ENCODE measurements at places on chromosomes 6 and 20.

- DNase-seq, result no peak
These were observed 280.9 kb downstream of the ZFAND3 start for GRCh38 chr6:38100380-38100779.

GRCh38 chr6:108531332-108531731 is 29.4 kb upstream of the FOXO3 start:
- no peak for DNase-seq

GRCh38 chr6:119116712-119117281 is 38.3 kb upstream of the FAM184A start:
- DNase-seq, result no peak

DNA sequence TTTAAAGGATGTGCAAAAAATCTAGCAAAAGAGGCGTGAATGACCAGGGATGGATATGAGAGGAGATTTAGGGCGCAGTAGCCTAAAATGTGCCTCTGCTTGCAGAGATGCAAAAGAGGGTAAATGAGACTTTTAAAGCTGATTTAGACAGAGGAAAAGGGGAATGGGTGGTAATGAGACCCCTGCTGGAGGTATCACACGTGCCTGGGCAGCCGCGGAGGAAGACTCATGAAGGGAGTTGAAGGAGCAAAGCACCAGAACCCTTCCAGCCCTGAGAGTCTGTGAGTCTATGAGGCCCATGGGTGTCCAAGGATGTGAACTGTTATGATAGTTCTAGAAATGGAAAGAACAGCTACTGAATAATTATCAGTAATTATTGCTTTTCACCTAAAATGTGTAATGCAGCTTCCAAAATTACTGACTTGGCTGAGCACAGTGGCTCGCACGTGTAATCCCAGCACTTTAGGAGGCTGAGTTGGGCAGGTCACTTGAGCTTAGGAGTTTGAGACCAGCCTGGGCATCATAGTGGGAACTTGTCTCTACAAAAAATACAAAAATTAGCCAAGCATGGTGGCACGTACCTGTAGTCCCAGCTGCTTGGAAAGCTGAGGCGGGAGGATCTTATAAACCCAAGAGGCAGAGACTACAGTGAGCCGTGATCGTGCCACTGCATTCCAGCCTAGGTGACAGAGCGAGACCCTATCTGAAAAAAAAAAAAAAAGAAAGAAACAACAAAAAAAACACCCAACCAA is 38.2 kb upstream of the TIAM2 start:
- DNase-seq, result no peak

- no peak for DNase-seq
These were observed 344.8 kb downstream of the THBS2 start for GRCh38 chr6:168908887-168909286.

GRCh38 chr20:50540620-50541605 is 30.7 kb downstream of the PTPN1 start:
- no peak for DNase-seq

- no peak for DNase-seq
These were observed 87.8 kb downstream of the LYRM4 start for GRCh38 chr6:5172897-5173474.

- DNase-seq, result no peak
These were observed 114.0 kb downstream of the VEGFA start for GRCh38 chr6:43883847-43884651.

GRCh38 chr20:47991875-47992488 is 206.7 kb upstream of the SULF2 start:
- DNase-seq, result no peak

GRCh38 chr20:19056909-19057308 is 155.5 kb upstream of the SLC24A3 start:
- no peak for DNase-seq

GRCh38 chr6:15274692-15275387 is 29.0 kb downstream of the JARID2 start:
- no peak for DNase-seq

DNA sequence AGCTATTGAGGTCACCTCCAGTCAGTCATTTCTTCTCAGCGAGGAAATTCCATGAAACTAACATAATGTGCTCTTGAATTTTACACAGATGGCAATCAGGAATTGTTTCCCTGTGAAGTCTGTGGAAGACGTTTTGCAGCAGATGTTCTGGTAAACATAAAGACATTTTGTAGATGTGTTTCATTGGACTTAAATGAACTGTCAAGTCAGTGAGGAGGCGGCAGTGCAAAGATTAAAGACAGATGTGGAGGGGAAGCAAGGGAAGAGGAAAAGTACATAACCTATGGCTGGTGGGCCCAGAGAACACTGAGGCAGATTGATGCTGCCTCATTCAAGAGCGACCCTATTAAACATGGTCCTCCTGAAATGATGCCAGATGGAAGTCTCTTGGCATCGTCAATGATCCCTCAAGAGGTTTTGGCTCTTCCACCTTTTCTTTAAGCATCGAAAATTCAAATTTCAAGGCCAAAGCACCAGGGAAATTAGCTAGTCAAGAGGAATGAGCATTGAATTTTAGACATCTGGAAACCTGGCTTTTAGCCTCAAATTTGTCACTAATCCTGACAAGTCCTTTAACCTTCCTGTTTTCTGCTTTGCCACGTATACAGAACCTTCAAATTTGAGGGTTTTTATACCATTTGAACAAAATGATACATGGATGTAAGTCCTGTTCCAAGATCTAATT is 20.1 kb downstream of the ZC2HC1B start:
- DNase-seq, result no peak

DNA sequence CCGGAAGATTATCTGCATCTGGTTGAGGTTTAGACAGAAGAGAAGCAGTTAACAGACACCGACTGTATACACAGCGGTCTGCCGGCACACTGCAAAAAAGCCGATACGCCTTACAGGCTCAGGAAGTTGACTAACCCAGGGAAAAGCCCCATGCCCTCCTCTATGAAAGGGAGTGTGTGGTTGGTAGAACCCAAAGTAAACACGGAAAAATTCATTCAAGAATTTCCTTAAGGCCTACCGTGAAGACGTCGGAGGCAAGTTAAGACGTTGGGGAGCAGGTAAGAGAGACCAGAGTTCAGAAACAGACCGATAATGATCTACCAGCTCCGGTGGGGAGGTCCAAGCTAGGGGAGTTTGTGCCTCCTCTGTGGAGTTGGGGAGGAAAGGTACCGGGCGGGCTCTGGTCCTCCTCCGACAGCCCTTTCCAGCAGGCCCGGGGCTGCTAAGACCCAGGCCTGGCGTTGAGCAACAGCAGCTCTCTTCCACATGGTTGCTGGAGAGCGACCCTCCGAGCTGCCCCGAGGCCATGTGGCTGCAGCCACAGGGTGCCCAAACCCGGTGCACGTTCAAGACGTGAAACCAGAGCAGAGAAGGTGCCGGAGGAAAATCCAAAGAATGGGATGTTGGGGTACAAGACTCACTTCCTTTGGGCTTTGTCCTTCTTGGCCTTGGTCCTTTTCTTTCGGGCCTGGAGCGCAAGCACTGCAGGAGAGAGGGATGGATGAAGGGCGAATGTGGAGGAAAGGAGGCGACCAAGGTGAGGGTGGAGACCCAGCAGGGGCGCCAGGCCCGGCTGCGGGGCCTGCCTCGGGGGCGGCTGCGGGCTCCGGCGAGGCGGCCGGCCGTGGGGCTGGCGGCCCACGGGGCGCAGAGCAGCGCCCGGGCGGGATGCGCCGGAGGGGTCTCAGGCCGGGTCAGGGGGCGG is 809 bp downstream of the SRPK1 start:
- DNase-seq, result peak; percentile 22

GRCh38 chr20:59749301-59749700 is 145.0 kb downstream of the PHACTR3 start:
- DNase-seq, result no peak

GRCh38 chr6:125962900-125963497 is 6.4 kb downstream of the HINT3 start:
- DNase-seq, result no peak

DNA sequence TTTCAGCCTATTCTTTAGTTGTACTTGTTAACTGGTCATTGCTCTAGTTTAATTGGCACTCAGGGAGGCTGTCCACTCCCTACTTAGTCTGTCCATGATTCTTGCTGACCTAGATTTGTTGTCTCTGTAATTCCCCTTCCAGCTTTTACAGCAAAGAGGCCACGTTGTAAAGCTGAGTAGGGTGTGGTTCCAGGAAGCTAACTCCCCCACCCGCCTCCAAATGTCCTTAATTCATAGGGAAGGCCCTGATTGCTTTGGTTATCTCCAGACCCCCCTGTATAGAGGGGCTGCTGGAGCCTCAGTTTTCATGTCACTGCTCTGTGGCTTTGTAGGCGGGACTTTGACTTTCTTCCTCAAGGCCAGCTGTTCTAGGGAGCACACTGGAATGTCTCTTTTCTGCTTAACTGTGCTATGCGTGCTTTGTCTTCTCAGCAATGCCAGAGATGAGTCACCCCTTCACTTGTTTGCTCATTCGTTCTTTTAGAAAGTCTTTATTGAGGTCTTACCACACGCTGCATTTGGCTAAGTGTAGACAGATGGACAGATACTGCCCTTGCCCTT is 175.1 kb upstream of the JAG1 start:
- no peak for DNase-seq

- DNase-seq, result no peak
These were observed 98.4 kb downstream of the MRPL14 start for GRCh38 chr6:44028789-44029310.

- no peak for DNase-seq
These were observed 9.7 kb upstream of the FILIP1 start for GRCh38 chr6:75503291-75503690.

GRCh38 chr6:28090917-28091586 is 10.7 kb downstream of the ZNF165 start:
- no peak for DNase-seq

- no peak for DNase-seq
These were observed 8.4 kb upstream of the NUP153 start for GRCh38 chr6:17714879-17715851.

- DNase-seq, result no peak
These were observed 245.1 kb upstream of the RSPO3 start for GRCh38 chr6:126873351-126873750.

DNA sequence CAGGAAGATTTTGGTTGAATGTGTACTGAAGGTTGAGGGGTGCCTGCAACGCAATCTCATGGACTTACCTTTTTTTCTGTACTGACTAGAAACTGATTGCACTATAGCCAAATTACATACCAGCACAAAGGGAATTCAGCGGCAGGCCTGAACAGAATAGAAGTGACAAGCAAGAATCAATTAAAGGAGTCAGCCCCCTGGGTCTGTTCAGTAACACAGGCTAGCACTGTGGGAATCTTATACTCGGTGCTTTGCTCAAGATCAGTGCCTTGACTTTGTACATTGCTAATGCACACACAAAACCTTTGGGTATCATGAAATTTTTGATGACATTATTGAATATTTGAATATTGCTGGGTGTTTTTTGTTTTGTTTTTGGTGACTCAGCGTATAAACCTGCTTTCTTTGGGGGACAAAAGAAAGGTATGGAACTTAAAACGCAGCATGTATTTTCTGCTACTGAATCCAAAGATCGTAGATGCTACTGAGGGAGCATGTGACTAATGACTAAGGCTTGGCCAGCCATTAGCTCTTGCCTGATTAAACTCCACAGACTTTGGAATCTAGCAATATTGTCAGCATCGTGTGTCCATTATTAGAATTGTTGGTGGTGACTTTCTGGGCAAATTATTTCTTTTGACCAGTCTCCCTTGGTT is 236.6 kb downstream of the ARID1B start:
- no peak for DNase-seq

GRCh38 chr6:131356161-131356560 is 216.9 kb upstream of the ARG1 start:
- no peak for DNase-seq

DNA sequence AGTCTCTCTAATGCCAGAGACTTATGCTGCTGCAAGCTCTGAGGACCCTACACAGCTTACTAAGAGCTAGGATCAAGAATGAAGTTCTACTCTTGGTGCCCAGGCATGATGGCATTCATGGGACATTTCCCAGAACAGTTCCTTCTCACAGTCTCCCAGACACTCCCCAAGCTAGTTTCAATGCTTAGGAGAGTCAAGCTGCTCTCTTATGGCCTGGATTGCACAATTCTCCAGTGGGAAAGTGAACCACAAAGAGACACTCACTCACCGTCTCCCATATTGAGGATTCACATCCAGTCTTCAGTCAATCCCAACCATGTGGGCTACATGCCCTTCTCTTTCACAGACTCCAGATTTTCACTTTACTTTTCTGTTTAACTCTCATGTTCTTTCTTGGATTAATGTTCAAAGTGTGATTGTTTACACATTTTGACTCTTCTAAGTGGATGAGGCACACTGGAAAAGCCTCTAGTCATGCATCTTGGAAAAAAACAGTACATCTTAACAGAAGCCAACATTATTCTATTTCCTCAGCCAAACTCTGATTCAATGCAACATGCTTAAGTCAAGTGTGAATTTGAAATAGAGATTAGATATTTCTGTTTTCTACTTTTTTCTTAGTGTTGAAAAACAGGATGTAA is 447.8 kb upstream of the BTBD3 start:
- no peak for DNase-seq

- DNase-seq, result no peak
These were observed 23.5 kb downstream of the DNAAF9 start for GRCh38 chr20:3383878-3384495.

GRCh38 chr6:150710236-150710635 is 110.6 kb downstream of the PLEKHG1 start:
- DNase-seq, result no peak

- no peak for DNase-seq
These were observed 173.1 kb downstream of the HACE1 start for GRCh38 chr6:104686550-104687175.

DNA sequence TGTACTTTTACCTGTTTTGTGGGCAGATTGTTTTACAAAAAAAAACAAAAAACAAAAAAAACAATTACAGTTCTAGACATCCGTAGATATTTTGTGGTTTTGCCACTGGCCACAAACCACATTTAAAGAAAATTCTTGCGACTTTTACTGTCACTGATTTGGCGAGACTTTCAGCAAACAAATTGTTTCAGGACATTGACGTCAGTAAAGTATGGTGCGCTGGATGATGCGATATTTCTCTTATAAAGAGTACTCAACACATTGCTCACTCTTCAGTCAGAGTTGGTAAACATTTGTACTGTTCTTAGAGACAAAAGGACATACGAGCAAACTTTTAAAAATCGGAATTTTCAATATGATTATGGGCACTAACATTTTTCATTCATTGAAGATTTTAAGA is 229.8 kb downstream of the HAO1 start:
- DNase-seq, result no peak

- no peak for DNase-seq
These were observed 425.8 kb downstream of the FRK start for GRCh38 chr6:115634887-115635286.

DNA sequence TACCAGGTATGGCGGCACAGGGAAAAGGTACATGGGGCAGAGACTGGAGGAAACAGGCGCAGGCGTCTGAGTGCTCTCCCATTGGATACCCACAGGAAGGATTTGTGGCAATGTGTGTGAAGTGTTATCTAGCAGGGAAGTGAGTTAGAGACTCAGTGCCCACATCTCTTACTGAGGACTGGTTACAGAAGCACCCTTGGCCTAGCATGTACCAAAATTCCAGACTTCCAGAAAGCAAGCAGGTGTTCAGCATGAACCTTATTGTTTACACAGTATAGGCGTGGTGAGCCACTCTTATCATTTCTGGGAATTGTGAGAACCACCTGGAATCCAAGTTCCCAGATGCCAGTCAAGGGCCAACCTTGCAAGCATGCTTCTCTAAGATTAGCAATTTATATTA is 14.2 kb downstream of the MANBAL start:
- no peak for DNase-seq
